ENCODE measurements at places on chromosomes 12 and 14. TPM values are rescaled to one million over a fixed set of nuclear protein-coding genes. Genes with fewer than 3 reads are reported as not detected.

DNA sequence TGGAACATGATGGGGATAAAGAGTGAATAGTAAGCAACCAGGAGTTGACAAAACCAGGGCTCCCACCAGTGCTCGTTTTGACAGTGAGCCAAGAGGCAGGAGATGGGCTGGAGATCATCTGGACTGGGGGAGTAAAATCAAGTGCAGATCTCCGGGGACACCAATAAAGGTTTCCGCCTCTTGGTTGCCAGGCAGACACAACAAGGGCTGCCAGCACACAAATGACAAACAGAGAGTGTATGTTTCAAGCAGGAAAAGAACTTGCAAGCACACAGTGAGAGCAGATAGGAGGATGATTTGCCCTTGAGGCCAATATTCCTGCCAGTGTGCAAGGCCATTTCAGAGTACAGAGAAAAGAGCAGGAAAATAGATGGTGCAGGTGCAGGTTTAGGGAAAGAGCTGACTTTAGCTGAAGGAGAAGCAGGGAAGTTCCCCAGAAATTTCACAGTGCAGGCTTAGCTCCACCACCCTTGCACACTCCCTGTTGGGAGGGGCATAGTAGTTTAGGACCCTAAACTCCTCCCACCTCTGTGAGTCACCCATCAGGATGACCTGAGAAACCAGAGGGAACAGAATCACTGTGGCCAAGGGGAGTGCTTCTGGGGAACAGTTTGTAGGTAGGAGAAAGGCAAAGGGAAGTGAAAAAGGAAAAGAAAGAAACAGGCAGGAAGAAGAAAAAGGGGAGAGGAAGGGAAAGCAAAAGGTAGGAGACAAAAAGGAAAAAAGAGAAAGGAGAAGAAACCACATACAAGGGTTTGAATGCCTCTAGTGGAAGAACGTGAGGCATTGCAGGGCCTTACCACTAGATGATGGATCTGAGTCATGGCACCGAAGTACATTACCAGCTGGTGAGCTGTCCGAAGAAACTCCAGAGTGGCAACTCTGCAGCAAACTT lies 404.4 kb downstream of the SLC6A15 start:
- no peaks in the 10 kb centered on the region for H3K36me3 ChIP-seq
- DNase-seq, result peak; percentile 44
- H3K27ac ChIP-seq, result no peak overlapping the region
- no peak overlapping the region for H3K4me3 ChIP-seq
- H3K4me1 ChIP-seq, result no peaks in the 10 kb centered on the region

DNA sequence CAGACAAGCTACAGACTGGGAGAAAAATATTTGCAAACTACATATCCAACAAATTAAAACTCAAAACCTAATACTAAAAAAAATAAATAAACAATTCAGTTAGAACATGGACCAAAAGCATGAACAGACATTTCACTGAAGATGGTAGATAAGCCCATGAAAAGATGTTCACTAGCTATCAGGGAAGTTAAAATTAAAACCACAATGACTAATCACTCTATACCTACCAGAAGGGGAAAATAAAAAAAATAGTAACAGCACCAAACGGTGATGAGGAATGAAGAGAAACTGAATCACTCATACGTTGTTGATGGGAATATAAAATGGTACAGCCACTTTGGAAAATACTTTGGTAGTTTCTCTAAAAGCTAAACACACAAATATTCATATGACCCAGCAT lies 31.1 kb upstream of the DHRS7 start:
- no peak overlapping the region for H3K4me3 ChIP-seq
- no peaks in the 10 kb centered on the region for H3K36me3 ChIP-seq
- no peaks in the 10 kb centered on the region for H3K4me1 ChIP-seq

DNA sequence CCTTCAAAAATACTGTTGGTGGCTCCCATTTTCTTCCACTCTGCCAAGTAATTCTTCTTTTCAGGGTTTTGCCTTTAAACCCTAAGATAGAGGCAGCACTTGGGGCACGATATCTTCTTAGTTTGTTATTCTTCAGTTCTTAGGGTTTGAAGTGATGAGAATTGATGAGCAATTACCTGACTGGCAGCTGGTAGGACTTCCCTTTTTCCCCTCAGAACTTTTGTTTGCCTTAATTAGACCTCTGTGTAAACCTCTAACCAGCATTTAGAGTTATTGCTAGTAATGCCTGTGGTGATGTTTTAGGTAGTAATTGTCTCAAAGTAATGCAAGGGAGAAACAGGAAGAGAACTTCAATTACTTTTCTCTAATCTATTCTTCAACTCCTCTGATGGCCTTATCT lies 683.5 kb downstream of the RPL10L start:
- no peak overlapping the region for H3K27ac ChIP-seq
- H3K27me3 ChIP-seq, result no peaks in the 10 kb centered on the region
- H3K36me3 ChIP-seq, result no peaks in the 10 kb centered on the region
- no peak overlapping the region for H3K4me3 ChIP-seq
- H3K4me1 ChIP-seq, result no peaks in the 10 kb centered on the region

MEG3 gene
- 21.8 TPM for total RNA-seq

DNA sequence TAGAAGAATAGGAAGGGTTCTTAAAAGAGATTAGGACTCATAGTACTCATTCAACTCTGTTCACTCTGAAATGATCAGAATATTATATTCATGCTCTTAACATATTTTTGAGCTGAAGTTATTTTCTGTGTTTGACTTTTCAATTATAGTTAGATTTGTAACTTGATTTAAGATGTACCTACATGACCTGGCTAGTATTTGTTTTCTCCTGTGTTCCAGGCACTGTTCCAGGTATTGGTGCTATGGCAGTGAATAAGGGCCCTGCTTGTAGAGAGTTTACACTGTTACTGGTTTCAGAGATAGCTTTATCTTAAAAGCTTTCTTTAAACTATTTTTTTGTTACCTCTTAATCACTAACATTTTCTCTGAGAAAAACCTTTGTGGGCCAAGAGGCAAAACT lies 19.1 kb upstream of the SLC17A8 start:
- no peak overlapping the region for H3K27ac ChIP-seq
- no peak for DNase-seq
- H3K36me3 ChIP-seq, result no peaks in the 10 kb centered on the region
- no peak overlapping the region for H3K4me3 ChIP-seq
- no peaks in the 10 kb centered on the region for H3K27me3 ChIP-seq

SLC6A15 gene
- not detected for total RNA-seq

DNA sequence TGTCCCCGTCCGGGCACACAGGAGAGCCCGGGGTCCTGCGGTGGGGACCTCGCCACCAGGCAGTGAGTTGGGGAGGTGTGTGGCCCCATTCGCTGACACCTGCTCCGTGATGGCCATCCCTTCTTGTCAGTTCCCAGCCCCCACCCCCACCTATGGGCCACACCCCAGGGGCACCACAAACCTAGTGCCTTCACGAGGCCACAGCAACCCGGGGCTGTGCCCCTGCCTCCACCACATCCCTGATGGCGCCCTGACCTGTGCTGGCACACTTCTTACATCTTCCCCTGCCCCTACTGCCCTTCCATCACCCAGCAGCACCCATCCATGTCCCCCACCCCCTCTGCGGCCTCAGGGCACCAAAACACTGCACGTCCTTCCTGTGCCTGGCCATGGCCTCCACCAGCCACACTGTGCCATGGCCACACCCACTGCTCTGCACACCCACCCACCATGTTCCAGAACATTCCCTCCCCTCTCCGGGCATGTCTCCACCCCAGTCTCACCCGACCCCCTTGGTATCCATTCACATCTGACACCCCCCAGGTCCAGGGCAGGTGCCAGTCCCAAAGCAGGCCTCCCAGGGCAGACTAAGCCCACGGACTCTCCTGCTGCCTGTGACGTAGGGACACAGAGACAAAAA lies 24.4 kb downstream of the JAG2 start:
- H3K27me3 ChIP-seq, result no peaks in the 10 kb centered on the region
- H3K27ac ChIP-seq, result no peak overlapping the region
- H3K36me3 ChIP-seq, result no peaks in the 10 kb centered on the region
- no peaks in the 10 kb centered on the region for H3K4me1 ChIP-seq

Measured in psoas muscle (tissue), 8 donors.